ENCODE measurements at places on chromosomes 4 and X.

GRCh38 chrX:145609951-145610511, 207.6 kb upstream of the SLITRK2 start:
- DNase-seq, result no peak

DNA sequence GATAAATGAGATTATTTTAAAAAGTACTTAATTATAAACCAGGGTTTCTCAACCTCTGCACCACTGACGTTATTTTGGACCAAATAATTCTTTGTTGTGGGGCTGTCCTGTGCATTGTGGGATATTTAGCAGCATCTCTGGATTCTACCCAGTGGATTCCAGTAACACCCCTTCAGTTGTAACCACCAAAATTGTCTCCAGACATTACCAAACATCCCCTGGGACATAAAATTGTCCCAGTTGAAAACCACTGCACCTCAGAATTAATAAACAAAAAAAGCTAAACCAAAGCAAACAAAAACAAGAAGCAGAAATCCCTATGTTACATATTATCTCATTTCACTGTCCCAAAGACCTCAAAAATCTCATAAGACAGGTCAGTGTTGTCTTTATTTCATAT, 54.2 kb upstream of the GIMD1 start:
- DNase-seq, result no peak

- no peak for DNase-seq
Observed at GRCh38 chr4:185283723-185284122, 74.3 kb downstream of the SNX25 start.

GRCh38 chr4:24089851-24090534, 200.1 kb upstream of the PPARGC1A start:
- no peak for DNase-seq

DNA sequence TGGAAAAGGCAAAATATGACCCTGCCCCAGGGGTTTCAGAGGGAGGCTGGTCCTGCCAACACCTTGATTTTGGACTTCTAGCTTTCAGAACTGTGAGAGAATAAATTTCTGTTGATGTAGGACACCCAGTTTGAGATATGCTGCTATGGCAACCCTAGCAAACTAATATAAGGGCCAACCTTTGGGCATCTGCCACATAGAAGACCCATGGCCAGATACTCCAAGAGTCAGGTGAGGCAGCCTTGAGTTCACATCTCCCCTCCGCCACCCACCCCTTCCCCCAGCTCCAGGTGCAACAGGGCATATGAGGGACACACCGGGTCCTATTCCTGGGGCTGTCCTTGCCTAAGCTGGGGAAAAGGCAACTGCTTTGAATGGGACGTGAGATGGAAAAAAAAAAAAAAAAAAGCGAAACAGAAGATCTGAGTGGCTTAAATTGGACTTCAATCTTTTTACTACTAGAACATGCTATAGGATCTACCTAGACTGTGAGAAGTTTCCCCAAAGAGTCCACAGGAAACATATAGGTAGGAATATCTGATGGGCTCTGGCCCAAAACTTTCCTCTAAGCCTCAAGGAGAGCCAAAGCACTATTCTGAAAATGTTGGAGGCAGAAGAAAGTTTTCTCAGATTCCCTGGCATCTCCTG, 56.5 kb upstream of the PROM1 start:
- no peak for DNase-seq

GRCh38 chrX:129790808-129791207, 11.1 kb downstream of the SASH3 start:
- no peak for DNase-seq

DNA sequence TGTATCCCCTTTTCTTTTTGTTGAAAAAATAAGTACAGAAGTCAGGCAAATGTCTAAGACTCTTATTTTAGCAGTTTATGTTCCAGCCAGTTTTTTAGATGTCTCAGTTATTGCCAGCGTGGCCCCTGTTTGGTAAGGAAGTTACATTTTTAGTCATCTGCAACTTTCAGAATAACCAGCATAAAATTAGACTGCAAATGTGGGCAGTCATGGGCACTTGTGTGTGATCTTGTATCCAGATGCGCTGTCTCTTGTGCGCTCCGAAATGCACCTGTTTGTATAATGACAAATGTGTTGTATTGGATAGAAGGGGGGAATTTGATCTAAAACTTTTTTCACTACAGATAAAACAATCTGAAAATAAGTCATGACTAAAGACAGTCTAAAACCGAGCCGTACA, 44.3 kb upstream of the CLCN4 start:
- DNase-seq, result no peak

GRCh38 chrX:109327251-109327650, 154.6 kb downstream of the GUCY2F start:
- no peak for DNase-seq

- peak; percentile 21 for DNase-seq
Observed at GRCh38 chr4:70505151-70505748, 13.1 kb upstream of the AMTN start.

- no peak for DNase-seq
Observed at GRCh38 chr4:52197306-52197705, 146.2 kb downstream of the SPATA18 start.

GRCh38 chr4:122309988-122310626, 68.7 kb upstream of the ADAD1 start:
- DNase-seq, result no peak

DNA sequence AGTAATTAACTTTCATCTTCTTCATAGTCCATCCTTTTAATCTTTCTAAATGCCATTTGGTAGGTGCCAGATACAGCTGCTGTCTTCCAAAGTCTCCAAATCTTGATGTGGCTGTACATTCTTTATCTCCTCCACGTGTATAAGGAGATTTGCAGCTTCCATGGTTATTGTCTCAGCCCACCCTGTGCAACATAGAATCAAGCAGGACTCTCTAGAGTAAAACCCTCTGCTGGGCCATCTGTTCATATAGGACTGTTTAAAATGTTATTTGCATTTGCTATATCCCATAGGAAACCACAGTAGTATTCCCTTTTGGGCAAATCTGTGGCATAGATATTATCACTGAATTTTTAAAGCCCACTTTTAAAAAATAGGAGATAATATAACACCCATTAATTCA, 527.2 kb upstream of the EPHA5 start:
- no peak for DNase-seq

Measured in stimulated activated CD8-positive, alpha-beta memory T cell treated with anti-CD3 and anti-CD28 coated beads, Interleukin-15, amount 100 ng/mL, for 1 hour (primary cell).